ENCODE measurements at places on chromosomes 1 and 21.

- no peak for DNase-seq
Measured at GRCh38 chr1:31781138-31781755, 17.1 kb upstream of the ADGRB2 start.

- no peak for DNase-seq
Measured at GRCh38 chr1:165896277-165896676, 68.9 kb downstream of the UCK2 start.

DNA sequence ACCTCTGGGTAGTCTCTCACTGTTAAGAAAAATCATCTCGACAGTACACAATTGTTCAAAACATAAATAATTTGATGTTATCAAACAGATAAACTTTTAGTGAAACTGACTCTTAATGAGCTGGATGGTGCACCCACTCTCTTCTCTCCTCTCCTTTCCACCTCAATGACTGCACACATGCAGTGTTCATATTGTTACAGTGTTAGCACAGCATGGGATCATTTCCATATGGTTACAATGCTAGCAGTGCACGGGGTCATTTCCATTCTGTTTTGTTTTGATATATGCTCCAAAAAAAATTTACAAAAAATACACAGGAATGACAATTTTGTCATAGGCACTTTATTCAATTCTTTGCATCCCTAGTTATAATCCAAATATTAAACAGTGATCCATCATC is 26.4 kb upstream of the RNF187 start:
- no peak for DNase-seq

DNA sequence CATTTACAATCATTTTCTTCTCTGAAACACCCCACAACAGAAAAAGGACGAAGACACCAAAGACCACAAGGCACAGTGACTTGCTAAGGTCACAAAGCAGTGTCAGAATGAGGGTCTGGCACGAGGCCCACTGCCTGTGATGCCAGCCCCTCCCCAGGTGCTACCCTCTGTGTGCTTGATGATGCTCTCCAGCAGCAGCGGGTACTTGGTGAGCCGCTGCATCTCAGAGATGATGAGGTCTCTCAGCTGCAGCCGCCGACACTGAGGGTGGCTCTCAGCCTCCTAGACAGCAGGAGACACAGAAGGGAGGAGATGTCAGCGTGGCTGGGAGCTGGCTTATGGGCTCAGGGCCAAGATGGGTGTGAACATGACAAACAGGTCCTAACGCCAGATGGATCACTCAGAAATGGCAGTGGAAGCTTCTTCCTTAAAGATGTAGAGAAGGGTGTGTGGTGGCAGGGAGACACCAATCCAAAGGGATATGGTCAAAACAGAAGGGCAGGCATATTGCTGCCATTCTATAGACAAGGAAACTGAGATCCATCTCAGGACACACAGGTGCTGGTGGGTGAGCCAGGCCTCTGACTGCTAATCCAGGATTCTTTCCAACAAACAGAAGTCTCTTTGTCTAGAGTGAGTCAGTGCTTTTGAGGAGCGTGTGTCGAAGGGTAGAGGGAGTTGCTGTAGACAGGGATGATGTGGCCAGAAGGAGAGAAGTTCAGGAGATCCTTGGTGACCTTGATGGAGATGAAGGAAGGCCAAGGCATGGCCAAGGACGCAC is 25.6 kb downstream of the LRRC71 start:
- DNase-seq, result no peak

DNA sequence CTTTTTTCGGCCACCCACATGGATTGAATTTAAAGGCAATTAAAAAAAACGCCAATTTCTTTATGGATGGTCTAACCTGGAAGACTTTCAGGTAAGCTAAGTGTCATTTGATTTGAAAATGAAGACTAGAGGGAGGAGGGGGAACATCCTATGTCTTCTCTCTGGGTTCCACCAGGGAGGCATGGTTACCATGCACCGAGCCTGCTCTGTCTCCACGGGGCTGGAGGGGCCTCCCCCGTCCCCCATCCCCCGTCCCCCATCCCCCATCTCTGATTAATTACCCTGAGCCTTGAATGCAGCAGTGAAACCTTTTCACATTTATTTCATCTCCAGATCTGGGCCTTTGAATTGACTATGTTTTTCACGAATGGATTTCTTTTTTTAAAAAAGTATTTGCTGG is 135.1 kb downstream of the TLR5 start:
- no peak for DNase-seq

- DNase-seq, result no peak
Measured at GRCh38 chr1:46432781-46433327, 38.7 kb downstream of the FAAH start.

DNA sequence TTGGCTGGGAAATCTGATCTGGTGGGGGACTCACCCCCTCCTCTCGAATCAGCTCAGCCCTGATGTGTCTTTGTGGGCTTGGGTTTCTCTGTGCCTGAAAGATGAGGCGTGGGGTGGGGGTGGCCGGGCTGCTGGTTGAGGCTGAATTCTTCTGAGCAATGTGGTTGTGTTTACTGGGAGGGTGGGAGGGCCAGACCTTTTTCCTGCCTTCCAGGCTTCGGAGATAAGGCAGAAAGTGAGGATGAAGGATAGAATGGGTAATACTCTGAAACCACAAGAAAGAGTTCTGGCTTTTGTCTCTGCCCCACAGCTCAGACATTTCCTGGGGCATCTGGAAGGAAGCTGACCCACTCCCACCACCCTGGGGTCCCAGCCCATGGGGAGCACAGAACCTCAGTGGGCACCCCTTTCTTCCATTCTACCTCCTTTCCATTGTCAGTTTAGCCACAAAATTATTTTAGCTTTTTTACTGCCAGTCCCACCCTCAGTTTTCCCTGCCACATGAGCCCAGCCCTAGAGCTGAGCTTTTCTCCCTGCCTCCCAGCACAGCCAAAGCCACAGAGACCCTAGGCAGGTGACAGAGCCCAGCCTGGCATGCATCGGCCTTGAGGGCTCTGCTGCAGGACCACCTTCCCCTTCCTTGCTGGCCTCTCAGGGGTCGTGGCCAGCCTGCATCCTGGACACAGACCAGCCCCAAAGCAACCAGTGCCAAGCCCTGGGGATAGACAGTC is 11.2 kb downstream of the ALX3 start:
- DNase-seq, result no peak

DNA sequence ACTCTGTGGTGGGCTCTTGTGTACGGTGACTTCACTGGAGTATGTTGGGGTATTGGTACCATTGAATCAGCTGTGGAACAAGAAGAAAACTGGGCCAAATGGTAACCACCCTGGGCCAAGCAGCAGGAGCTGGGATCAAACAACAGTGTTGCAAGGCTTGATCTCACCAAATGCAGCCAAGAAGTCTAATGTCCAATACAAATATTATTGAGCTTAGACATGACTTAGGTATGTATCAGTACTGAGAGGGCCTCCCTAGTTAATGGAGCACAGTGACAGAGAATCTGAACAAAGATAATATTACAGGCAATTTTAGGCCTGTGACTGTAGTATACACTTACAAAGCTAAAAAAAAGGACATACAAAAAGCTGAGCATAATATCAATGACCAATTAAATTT is 604.8 kb downstream of the PLA2G4A start:
- no peak for DNase-seq
